ENCODE measurements at places on chromosomes 16 and 17.

- H3K36me3 ChIP-seq = no peaks in the 10 kb centered on the region
- no peak for DNase-seq
- no peak overlapping the region for H3K4me3 ChIP-seq
These were observed 3.8 kb downstream of the TNFSF12 start for GRCh38 chr17:7552621-7553051.

- no peak overlapping the region for H3K4me3 ChIP-seq
- H3K27me3 ChIP-seq = no peaks in the 10 kb centered on the region
- H3K36me3 ChIP-seq = no peaks in the 10 kb centered on the region
- no peaks in the 10 kb centered on the region for H3K4me1 ChIP-seq
These were observed 440.2 kb upstream of the CCL2 start for GRCh38 chr17:33814852-33815251.

GRCh38 chr17:16917671-16918394 is 54.1 kb downstream of the TNFRSF13B start:
- peak; percentile 9 for DNase-seq
- no peak overlapping the region for H3K27ac ChIP-seq
- no peaks in the 10 kb centered on the region for H3K27me3 ChIP-seq
- no peaks in the 10 kb centered on the region for H3K4me1 ChIP-seq
- no peaks in the 10 kb centered on the region for H3K36me3 ChIP-seq
- H3K4me3 ChIP-seq = no peak overlapping the region

DNA sequence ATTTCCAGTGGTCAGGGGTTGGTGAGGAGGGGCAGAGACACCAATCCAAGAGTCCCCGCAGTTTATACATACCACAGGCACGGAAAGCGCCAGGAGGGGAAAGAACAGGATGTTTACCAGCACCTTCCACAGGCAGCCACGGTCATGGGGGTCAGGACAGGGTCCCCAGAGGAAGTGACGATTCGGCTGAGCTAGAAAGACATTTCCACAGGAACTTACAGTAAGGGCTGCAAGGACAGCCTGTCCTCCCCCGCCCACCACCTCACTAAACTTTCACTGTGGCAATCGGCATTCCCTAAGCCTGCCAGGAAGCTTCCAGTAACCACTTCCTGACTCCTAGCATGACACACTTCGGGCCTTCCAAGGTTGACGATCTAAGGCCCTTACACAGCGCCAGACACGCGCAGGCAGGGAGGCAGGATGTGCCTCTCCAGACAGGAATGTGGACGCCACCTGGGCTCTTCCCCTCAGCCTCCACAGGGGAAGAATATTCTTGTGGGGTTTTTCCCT is 1.2 kb upstream of the MT2A start:
- no peaks in the 10 kb centered on the region for H3K27me3 ChIP-seq
- DNase-seq = peak; percentile 66
- no peaks in the 10 kb centered on the region for H3K36me3 ChIP-seq
- H3K4me3 ChIP-seq = no peak overlapping the region
- peaks cover 32% of the 10 kb centered on the region for H3K4me1 ChIP-seq

DNA sequence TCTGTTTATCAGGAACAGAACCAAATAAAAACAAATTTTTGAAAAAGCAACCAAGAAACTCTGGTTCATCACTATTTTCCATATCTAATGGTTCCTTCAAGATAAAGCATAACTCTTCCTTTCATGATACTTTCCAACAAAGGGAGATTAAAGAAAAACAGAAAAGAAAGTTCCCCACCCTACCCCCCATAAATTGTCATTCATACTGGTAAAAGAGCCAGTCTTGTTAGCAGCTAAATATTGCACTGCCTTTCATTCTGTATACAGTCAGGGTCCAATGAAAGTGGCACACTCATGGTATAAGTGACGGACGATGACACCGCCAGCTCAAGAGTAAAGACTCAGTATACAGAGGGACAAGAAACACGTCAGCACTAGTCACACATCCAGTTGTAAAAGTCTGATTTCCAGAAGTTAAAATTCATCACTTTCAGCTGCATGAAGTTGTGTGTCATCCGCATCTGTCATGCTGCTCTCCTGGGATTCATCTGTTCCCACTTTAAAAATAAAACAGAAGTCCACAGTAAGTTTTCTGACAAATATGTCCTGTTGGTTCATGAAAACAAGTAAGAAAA is 68.5 kb downstream of the CDC27 start:
- H3K36me3 ChIP-seq = peaks cover 6% of the 10 kb centered on the region
- no peak overlapping the region for H3K4me3 ChIP-seq
- no peak overlapping the region for H3K27ac ChIP-seq
- DNase-seq = no peak
- no peaks in the 10 kb centered on the region for H3K4me1 ChIP-seq

DNA sequence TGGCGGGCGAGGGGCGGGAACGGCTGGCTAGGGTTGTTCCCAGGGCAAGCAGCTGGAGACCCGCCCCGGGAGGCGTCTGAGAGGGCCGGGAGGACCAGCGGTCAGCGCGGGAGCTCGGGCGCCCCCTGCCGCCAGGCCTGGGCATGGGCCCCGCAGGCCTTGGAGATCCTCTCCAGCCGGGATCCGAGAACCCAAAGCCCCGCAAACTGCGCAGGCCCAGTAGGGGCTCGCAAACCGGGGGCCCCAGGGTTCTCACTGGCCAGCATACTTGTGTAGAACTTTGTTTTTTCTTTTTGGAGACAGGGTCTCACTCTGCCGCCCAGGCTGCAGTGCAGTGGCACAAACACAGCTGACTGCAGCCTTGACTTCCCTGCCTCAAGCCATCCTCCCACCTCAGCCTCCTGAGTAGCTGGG is 20.8 kb upstream of the ZNF423 start:
- no peaks in the 10 kb centered on the region for H3K27me3 ChIP-seq
- H3K36me3 ChIP-seq = no peaks in the 10 kb centered on the region
- no peak overlapping the region for H3K4me3 ChIP-seq
- peaks cover 2% of the 10 kb centered on the region for H3K4me1 ChIP-seq
- peak; percentile 87 for DNase-seq

GRCh38 chr16:85396879-85397871 is 215.9 kb upstream of the GSE1 start:
- H3K27ac ChIP-seq = no peak overlapping the region
- H3K36me3 ChIP-seq = no peaks in the 10 kb centered on the region
- H3K4me1 ChIP-seq = peaks cover 9% of the 10 kb centered on the region
- DNase-seq = no peak
- H3K27me3 ChIP-seq = no peaks in the 10 kb centered on the region
- no peak overlapping the region for H3K4me3 ChIP-seq

GRCh38 chr17:18951941-18952842 is at the start of gene SLC5A10:
Gene SLC5A10 (plus strand): TSS chr17:18952165. CDS start chr17:18952206, 41 bp downstream.
- H3K27me3 ChIP-seq = no peaks in the 10 kb centered on the region
- H3K36me3 ChIP-seq = no peaks in the 10 kb centered on the region
- H3K27ac ChIP-seq = peak within 1 kb of the TSS; percentile 88
- peaks cover 8% of the 10 kb centered on the region for H3K4me1 ChIP-seq
- no peak within 1 kb of the TSS for H3K4me3 ChIP-seq

Measured in kidney (tissue), 22 donors.